ENCODE measurements at places on chromosomes 5 and 9.

GRCh38 chr5:123549256-123549904, 37.4 kb downstream of the CSNK1G3 start:
- ATAC-seq = peak; percentile 99

DNA sequence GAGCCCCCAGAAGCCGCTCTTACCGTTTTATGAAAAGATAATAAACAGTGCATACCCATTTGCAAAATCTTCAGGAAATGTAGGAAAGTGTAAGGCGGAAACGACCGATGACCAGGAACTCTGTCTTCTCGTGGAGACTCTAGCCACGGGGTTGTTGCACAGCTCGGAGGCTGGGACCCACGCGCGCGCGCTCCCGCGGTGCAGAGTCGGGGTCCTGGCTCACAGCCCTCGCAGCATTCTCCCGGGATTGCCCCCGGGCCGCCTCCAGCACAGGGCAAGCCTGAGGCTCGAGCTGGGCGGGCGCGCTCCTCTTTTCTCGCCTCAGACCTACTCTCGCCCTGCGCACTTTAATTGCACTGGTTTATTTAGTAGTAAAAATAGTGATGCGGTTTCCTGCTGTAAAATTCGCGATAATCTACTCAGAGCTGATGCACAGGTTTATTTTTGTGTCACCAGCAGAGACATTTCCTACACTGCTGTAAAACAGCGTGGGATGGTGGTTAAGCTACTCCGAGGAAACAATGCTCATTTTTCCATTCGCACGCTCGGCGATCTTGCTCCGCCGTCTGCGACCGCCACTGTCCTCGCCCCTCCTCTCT, 15.5 kb downstream of the TRIM7 start:
- peak; percentile 36 for ATAC-seq

DNA sequence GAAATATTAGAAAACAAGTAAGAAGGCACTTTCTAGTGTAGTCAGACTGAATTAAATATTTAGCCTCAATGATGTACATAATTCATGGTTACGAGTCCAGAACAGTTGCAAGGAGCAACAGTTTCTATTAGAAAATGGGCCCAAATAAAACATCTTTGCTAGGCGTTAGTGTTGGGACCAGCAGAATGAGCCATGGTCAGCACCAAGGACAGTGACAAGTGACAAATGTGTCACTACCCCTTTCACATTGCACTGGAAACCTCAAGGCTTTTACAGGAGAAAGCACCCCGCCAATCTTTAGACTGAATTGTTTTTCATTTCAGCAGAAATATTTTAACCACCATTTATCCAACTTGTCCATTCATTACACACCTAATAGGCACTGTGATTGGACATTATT, 301.3 kb upstream of the ADCY2 start:
- no peak for ATAC-seq

- ATAC-seq = no peak
Observed at GRCh38 chr5:164256351-164256750, 750.9 kb downstream of the MAT2B start.

DNA sequence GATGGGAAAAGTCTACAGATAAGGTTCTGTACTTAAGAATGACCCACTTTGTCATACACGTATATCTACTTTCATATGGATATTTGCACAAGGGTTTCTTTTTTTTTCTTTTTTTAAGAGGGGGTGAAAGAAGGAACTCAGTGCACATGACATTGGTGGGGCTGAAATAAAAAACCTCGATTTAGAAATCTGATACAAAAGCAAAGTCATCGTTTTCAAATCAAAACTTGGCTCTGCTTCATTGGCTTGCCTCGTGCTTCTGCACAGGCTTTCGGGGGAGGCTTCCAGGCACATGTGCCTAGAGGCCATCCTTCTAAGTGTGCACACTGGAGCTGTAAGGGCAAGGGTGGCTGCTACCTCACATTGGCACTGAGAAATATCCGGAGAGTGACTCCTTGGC, 31.1 kb downstream of the PTTG1 start:
- no peak for ATAC-seq

Measured in activated T-helper 17 cell treated with anti-CD3 and anti-CD28 coated beads, Interleukin-2, amount 50 U/mL, for 72 hours (primary cell).